Stimulated activated CD8-positive, alpha-beta memory T cell treated with anti-CD3 and anti-CD28 coated beads, Interleukin-15, amount 100 ng/mL, for 1 hour (primary cell): ENCODE measurements at places on chromosomes 12 and 14.

GRCh38 chr14:71538288-71538687 is 393.9 kb upstream of the RGS6 start:
- DNase-seq, result no peak

GRCh38 chr14:89331398-89331797 is 85.6 kb downstream of the FOXN3 start:
- DNase-seq, result no peak

DNA sequence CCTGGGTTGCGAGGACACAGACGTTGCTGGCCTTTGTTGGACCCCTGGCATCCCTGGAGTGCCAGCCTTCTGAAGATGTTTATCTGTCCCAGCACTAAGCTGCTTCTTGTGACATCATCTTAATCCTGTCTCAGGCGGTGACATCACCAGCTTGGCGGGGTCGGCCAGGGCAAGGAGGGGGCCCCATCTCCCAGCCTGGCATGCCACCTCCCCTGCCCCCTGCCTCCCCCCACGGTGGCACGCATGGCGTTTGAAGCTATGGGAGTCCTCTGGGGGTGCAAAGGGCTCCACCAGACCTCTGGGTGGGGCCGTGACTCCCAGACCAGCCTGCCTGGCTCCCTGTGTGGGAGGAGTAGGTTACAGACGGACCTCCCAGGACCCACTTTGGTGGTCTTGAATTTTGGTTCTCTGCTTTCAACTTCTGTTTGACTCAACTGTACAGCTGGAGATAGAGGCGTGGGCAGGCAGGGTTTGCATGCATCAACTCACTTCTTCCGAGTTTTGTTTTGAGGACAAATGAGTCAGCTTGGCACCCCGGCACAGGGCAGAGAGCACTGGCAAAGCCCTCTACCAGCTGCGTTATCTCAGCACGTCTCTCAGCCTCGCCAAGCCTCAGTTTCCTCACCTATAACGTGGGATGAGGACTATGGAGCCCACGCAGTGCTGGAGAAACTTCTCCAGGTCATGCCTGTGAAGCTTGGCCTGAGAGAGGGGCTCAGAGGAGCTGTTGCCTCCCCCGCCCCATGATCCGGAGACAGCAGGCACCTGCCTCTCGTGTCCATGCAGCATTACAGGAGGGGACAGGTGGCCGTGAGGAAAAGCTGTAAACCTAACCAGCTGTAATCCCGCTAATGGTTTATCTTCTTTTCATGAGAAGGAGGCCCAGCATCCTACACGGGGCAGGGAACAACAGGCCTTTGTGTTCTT is 38.8 kb upstream of the EML1 start:
- no peak for DNase-seq

- DNase-seq, result no peak
Measured at GRCh38 chr12:104870797-104871196, 87.3 kb downstream of the SLC41A2 start.

DNA sequence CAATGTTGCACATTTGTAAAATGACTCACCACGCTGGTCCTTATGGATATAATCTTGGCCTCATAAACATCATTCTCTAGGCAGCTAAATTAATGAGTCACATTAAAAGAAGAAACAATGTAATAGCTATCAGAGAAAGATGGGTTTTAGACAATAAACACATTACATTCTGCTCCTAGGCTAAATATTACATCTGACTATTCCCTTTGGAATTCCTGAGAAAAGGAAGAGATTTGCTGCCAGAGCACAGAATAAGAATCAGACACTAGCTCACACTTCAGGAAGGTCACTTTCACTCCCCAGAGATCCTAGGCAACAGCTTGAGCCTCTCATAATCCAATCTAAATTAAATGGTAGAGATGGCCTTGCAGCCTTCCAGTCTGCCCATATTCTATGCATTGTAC is 218.2 kb downstream of the PTPRO start:
- no peak for DNase-seq

- no peak for DNase-seq
Measured at GRCh38 chr14:55477680-55478079, 37.3 kb upstream of the TBPL2 start.

GRCh38 chr12:27517961-27518665 is 5.9 kb upstream of the PPFIBP1 start:
- no peak for DNase-seq

- no peak for DNase-seq
Measured at GRCh38 chr12:75981247-75982168, 50.1 kb downstream of the PHLDA1 start.

DNA sequence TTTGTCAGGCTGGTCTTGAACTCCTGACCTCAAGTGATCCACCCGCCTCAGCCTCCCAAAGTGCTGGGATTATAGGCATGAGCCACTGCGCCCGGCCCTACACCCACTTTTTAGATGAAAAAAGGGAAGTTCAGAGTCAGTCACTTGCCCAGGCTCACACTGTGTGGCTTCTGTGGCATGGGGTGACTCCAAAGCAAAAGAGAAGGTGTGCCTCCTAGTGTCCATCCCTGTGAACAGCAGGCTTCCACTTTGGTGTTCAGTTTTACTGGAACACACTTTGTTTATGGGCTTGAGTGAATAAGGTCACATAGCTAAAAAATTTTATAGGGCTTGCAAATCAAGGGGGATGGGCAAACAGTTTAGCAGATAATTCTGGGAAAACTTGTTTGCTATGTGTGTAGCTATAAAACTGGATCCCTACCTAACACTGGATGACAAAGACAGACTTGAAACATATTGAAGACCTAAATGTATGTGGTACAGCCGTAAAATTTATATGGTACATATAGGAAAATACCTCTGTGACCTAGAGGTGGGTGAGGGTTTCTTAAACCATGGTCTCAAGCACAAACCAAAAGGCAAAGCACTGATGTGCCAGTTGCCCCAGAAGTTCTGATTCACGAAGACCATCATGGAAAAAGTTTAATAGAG is 54.9 kb downstream of the EID3 start:
- DNase-seq, result peak; percentile 60

DNA sequence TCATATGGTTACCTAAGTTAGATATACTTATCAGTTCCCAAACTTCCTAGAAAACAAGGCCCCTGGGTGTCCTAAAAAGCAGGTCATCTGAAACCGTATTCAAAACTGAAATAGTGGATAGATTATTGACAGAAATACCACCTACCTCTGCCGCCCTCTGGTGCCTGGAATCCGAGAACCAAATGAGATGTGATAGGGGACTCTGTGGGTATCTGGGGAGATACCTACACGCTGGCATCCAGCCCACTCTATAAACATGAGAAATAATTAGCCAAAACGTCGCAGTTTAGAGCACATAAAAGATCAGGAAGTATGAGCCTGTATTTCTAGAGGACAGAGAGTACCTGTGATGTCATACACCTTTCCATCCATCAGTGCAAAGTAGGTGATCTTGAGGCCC is 4.4 kb downstream of the ORMDL2 start:
- no peak for DNase-seq

DNA sequence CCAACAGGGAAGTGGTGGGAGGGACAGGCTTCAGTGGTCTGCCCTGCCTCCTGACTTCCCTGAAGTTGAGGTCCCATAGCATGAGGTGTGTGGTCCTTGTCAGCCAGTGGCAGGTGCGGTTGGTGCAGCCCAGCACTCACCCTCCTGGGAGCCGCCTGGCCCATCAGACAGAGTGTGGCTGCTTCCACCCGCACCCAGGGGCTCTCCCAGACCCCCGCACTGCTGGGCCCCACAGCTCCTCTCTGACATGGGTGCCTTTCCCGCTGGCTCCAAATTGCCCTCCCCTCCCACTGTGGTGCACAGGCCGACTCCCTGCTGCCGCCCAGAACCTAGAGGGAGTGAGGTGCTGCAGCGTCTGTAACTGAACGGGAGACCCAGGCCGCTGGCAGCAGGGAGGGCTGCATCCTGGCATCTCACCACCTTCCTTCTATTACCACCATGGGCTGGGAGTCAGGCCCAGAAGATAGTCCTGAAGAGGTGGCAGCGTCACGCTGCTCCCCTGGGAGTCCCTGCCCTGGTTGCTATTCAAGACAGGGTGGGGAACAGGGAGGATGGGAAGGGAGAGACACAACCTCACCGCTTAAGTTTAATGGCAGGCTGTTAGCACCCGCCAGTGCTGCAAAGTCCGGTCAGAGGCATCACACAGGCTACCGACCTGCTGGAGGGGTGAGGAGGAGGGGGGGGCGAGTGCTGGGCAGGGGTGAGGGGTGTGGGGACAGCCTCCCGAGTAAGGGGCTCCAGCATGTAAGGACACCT is 180.6 kb upstream of the PRMT8 start:
- DNase-seq, result no peak
